ENCODE measurements at places on chromosomes 7 and 10.

DNA sequence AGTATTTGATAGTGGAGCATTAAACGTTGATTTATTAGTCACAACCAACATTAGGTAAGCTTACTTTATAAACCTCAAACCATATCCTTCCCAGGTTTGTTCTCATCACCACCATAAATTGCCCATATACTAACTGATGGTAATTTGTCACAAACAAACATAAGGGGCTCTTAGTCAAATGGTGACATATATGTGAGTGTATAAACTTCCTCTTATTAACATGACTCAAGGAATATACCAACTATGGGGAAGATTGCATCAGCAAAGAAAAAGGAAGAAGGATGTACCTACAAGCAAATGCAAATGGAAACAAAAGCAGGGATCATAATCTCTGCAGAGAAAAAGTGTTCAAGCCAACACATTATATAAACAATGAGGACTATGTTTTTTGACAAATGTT, 418.2 kb upstream of the AKR1E2 start:
- no peak for DNase-seq

- DNase-seq = no peak
Measured at GRCh38 chr7:105426606-105427146, 38.0 kb upstream of the SRPK2 start.

DNA sequence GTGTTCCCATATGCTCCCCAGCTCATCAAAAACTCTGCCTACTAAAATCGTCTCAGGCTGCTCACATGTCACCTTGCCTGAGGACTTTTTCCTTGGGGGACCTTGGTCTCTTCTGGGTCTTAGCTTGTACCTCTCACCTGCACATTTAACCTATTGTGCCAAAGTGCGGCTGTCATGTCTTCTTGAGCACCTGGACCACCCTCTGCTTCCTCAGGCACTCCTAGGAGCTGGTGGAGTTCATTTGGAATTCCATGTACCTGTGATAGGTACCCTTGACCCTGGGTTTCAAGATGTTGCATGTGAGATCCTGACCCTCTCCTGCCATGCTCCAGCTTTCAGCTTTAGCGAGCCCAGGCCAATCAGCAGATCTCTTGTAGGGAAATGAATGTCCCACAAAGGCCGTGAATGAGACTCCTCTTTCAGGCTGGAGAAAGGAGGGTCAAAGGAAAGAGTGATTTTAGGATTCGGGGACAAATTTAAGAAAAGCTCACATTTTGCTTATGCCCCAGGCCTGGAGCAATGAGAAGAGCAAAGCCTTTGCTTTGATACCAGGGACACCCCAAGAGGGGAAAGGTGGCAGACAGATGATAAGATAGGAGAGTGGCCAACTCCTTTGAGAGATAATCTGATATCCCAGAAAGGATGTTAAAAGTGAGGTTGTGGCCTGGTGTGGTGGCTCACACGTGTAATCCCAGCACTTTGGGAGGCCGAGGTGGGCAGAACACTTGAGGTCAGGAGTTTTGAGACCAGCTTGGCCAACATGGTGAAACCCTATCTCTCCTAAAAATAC, 10.6 kb upstream of the DNAJB12 start:
- DNase-seq = no peak

DNA sequence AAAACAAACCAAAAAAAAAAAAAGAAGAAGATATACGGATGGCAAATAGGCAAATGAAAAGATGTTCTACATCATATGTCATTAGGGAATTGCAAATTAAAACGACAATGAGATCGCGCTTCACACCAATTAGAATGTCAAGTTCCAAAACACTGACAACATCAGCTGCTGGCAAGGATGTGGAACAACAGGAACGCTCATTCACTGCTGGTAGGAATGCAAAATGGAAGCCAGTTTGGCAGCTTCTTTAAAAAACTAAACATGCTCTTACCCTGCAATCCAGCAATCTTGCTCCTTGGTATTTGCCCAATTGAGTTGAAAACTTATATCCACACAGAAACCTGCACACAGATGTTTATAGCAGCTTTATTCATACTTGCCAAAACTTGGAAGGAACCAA, 34.8 kb downstream of the CALML5 start:
- no peak for DNase-seq

- no peak for DNase-seq
Measured at GRCh38 chr7:19772306-19772705, 1.1 kb downstream of the TMEM196 start.

GRCh38 chr10:121633056-121633455, 34.8 kb upstream of the FGFR2 start:
- DNase-seq = no peak

GRCh38 chr10:133327651-133328357, 8.9 kb downstream of the CALY start:
- no peak for DNase-seq

- no peak for DNase-seq
Measured at GRCh38 chr7:77415476-77415822, 700 bp downstream of the GSAP start.

DNA sequence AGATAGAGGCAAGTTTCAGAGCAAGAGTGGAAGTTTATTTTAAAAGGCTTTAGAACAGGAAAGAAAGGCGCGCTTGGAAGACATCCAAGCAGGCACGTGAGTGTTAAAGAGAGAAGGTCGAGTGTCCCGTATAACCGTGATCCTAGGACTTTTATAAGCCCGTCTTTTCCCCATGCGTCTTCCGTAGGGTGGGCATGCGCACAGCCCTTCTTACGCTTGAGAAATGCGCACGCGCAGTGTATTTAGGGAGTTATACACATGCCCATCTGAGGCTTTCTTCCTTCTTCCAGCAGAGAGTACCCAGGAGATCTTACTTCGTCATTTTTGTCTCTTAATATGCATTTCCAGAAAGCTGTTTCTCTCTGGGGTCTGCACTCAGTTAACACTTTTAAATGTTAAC, 52.4 kb downstream of the CALD1 start:
- no peak for DNase-seq

GRCh38 chr10:15821046-15821683, 39.1 kb downstream of the MINDY3 start:
- no peak for DNase-seq

DNA sequence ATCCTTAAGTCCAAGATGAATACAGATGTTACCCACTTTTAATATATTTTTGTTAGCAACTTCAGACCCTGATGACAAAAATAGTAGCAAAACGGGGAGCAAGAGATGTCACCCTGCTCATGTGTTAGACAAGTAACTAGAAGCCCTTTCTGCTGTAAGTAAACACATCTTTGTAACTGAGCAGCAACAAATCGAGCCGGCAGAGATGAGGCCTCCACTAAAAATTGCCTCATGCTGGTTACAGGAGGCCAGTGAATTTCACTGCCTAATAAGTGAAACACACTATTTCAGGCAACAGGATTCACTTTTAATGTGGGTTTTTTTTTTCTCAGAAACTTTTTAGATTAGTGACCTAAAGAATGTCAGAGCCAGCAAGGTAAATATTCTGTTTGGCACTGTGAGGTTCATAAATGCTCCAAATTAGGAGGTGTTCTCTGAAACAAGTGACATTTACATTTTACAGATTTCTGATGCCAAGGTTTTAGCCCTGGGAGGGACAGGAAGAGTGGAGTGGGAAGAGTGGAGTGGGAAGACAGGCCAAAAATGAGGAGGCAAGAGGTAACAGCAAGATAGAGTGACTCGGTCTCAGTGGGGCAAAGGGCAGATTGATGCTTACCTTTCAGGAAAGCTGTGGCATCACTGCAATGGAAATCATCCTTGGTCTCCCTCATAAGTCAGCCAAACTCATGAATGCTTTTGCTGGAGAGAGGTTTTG, 53.6 kb upstream of the LRRC17 start:
- no peak for DNase-seq

GRCh38 chr7:50953820-50954219, 171.1 kb upstream of the GRB10 start:
- no peak for DNase-seq

DNA sequence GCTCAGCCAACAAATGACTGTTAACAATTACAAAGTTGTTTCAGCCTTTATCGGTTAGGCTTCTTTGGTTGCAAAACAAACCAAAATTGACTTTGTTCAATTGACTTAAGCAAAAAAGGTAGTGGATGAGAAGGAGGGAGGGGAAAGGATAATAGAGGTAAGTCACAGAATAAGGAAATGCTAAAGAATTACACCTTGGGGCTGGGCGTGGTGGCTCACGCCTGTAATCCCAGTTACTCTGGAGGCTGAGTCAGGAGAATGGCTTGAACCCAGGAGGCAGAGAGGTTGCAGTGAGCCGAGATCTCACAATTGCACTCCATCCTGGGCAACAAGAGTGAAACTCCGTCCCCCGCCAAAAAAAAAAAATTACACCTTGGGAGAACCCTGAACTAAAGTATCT, 41.4 kb downstream of the AHCYL2 start:
- DNase-seq = no peak

- no peak for DNase-seq
Measured at GRCh38 chr10:111007486-111007885, 69.3 kb upstream of the ADRA2A start.

DNA sequence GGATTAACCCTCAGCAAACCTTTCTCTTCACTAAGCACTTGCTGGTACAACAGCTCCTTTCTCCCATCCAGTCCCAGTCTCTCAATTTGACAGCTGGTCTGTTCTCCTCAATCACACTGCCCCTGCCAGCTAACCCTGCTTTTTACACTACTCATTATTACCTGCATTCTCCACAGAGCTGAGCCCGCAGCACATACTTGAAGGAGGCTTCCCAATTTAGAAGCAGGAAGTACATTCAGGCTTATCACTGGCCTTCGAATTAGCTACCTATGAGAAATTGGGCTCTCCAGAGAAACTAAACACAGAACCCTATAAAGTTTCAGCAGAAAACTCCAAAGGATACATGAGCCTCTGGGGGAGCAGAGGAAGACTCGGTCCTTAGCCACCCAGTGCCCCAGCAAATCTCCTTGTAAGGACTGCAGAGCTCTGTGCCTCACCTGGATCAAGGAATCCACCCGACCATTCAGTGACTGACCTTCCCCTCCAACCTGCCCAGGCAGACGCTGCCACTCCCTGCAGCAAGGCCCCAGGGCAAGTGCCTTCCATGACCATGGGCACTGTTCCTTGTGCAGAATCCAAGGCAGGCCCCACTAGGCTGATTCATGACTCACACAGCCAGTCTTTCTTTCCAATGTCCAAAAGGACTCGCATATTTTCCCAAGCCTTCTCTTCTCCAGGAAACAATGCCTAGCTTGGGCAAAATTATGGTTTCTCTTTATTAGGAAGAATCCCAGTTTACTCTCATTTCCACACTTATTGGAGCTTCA, 68.0 kb downstream of the VOPP1 start:
- DNase-seq = no peak

- no peak for DNase-seq
Measured at GRCh38 chr7:37570145-37570544, 113.4 kb upstream of the GPR141 start.

DNA sequence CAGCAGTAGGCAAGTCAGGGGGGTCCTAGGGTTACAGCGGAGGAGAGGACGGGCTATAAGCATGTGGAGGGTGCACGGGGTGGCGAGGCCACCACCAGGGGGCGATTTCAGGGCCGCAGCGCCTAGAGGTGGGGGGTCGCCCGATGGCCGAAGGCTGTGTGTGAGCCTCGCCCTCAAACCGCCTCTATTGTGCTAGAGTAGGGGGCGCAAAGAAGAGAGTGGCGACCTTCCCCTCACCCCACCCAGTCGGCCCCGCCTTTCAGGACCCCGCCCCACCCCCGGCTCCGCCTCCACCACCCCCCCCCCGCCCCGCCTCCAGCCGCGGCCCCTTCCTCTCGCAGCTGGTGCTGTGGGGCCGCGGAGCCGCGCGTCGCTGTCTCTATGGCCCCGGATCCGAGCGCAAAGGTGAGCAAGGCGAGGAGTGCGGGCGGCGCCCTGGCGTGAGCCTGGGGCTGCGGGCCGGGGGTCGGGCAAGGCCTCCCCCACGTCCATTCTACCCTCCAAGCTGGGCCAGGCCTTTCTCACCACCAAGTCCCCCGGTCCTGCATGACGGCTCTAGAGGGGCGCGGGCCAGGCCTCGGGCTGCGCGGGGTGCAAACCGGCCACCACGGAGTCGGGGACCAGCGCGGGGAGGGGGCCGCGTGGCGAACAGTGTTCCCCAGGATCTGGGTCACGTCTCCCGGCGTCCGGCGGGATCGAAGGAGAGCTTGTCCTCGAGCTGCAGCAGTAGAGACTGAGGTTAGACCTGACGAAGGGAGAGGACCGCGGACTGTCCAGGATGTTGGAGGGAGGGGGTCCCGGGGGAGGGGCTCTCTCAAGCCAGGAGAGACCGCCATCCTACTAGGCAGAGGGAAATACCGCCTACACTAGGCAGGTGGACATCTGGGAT, at the start of gene SEMA4G:
SEMA4G (plus strand) TSS at position 318 of the 889 bp plus-strand sequence. CDS start 3,409 bp downstream, outside the sequence.
- DNase-seq = peak; percentile 51

GRCh38 chr7:19663816-19664462, 44.9 kb downstream of the POLR1F start:
- DNase-seq = no peak

- no peak for DNase-seq
Measured at GRCh38 chr7:115844857-115845256, 185.7 kb downstream of the TFEC start.

GRCh38 chr10:34768261-34768971, 46.7 kb downstream of the PARD3 start:
- no peak for DNase-seq

DNA sequence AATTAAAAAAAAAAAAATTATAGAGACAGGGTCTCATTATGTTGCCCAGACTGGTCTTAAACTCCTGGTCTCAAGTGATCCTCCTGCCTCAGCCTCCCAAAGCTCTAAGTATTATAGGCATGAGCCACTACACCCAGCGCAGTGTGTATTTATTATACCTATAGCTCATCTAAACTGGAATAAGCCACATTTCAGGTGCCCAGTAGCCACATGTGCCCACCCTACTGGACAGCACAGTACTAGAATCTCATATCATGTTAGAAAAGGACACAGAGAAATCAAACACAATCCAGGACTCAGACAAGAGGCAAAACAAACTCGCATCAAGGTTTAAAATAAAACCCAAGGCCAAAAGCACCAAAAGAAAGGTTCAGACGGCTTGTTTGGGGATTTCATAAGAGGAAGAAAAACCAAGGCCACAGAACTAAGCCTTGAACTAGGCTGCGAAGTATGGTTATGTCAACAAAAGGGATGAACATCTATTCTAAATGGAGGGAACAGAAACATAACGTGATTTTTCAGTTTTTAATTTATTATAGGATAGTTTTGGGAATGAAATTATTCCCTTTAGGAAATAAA, 32.3 kb downstream of the SLC16A9 start:
- no peak for DNase-seq

- no peak for DNase-seq
Measured at GRCh38 chr7:91311839-91312238, 47.6 kb downstream of the FZD1 start.

DNA sequence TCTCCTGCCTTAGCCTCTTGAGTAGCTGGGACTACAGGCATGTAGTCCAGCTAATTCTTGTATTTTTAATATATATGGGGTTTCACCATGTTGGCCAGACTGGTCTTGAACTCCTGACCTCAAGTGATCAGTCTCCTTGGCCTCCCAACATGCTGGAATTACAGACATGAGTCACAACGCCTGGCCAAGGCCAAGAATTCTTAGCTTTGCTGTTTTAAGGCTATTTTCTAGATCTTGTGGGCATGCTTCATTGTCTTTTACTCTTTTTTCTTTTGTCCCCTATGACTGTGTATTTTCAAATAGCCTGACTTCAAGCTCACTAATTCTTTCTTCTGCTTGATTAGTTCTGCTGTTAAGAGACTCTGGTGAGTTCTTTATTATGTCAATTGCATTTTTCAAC, 56.4 kb upstream of the TAS2R16 start:
- no peak for DNase-seq

- no peak for DNase-seq
Measured at GRCh38 chr7:7713730-7714129, 4.7 kb downstream of the RPA3 start.

GRCh38 chr7:12584930-12585329, 14.4 kb downstream of the SCIN start:
- DNase-seq = no peak
